ENCODE measurements at places on chromosomes 7 and 10.

- DNase-seq, result no peak
Measured at GRCh38 chr10:51705774-51706173, 6.4 kb upstream of the CSTF2T start.

DNA sequence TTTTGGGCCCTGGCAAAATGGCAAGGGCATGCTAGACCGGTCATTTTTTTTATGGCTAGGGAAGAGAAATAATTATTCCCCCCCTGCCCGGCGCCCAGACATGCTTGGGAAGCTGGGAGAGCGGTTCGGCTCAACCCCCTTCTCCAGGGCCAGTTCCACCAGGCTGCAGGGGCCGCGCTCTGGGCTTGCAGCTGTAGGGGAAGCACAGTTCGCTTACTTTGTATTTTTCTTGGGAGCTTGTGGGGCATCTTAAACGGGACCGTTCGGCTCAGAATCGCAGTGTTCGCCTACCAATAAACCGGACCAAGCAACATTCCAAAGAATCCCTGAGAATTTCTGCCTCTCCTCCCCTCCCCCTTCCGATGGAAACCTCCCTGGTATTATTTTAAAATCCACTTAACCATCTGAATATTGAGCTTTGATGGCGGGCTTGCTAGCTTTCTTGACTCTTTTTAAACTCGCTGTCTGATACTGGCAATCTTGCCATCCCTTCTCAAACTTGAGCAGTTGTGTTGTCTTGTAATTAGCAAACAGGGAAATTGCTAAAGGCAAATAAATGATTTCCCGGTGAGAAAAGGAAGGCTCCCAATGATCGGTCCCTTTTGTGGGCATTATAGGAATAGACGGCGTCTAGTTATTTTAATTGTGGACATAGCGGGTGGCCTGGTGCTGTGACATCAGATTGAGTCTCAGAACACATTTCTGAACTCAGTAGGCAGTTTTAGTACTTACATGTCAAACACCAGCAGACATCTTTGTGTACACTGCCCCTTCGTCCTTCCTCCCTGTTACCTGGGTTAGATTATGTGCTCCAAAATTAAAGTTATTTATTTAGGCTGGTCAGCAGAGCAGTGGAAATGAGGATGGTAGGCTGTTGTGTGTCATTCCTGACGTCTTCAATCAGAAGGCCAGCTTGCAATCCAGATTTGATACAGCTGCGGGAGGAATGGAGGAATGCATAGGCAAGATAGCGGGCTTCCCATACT lies 3.4 kb downstream of the TCF7L2 start:
- DNase-seq, result no peak

GRCh38 chr10:3887885-3888476 lies 103.0 kb upstream of the KLF6 start:
- no peak for DNase-seq

DNA sequence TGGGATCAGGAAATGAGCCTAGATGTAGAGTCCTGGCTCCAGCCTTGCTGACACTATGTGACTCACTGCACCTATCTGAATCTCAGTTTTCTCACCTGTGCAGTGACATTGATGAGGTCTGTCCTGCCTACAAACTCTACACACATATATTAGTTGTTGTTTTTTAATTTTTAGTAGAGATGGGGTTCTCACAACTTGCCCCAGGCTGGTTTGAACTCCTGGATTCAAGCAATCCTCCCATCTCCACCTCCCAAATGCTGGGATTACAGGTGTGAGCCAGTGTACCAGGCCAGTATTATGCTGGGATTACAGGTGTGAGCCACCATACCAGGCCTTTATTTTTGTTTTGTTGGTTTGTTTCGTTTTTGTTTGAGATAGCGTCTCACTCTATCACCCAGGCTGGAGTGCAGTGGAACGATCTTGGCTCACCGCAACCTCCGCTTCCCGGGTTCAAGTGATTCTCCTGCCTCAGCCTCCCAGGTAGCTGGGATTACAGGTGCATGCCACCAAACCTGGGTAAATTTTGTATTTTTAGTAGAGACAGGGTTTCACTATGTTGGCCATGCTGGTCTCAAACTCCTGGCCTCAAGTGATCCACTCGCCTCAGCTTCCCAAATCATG lies 11.8 kb upstream of the DDIT4 start:
- no peak for DNase-seq

GRCh38 chr10:12417331-12417730 lies 68.0 kb downstream of the CAMK1D start:
- no peak for DNase-seq

DNA sequence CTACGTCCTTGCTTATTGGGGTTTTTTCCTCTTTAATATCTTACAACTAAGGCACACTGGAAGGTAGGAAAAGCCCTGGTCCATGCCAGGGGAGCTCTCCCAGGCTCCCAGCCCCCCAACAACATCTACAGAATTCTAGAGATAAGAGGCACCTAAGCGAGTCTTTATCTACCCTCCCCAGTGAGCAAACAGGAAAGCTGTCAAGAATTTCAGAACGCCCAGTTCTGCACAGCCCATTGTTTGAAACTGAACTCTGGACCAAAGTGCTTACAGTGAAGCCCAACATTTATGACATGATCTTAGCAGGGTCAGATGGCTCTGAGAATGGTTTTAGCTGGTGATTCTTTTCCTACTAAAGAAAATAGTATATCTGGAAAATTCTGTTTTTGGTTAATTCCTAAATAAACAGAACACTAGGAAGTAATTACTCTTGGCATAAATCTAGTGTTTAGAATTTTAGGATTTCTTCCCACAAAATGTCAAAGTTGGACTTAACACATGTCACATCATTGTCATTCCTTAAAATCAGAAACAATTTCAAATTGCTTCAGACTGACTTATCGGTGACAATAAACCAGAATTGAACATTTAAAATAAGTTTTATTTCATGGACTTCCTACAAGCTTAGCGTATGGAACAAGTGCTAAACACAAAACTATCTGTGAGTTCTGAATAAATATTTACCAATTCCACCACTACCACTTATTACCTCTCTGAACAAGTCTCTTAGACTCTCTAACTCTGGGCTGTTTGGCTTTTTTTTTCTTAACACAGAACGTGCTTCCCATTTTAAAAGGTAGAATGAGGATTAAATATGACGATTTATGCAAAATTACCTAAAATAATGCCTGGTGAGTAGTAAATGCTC lies 31.3 kb upstream of the RNF32 start:
- DNase-seq, result no peak

DNA sequence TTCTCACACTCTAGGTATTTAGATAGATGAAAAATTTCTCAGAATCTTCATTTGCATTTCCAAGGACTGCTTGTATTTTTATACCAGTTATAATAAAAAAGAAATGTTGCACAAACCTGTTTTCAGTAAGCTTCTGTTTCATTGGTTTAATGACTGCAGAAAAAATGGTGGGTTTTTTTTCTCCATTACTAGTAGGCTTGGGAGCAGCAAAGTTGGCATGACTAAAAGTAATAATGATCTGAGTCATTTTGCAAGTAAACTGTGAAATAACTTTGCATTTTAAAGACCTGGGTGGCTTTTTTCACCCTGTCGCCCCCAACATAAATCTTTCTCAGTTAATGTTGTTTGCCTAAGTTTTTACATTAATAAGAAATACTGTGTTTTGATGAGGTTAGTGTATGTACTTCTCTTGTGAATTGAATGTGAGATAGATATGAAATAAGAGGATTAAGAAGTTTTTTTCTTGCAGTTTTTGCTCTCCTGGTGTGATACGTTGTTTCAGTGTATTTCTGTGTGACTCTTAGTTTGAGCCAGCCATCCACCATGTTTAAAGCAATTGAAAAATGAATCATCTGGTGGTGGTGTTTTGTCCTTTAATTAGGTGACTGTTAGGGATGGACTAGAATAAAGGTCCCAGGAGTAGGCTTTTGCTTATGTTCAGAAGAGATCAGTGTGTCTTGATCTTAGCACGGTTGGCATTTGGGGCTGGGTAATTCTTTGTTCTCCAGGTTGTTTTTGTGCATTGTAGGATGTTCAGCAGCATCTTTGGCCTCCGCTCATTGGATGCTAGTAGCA lies 1.8 kb downstream of the GNAI1 start:
- DNase-seq, result no peak

DNA sequence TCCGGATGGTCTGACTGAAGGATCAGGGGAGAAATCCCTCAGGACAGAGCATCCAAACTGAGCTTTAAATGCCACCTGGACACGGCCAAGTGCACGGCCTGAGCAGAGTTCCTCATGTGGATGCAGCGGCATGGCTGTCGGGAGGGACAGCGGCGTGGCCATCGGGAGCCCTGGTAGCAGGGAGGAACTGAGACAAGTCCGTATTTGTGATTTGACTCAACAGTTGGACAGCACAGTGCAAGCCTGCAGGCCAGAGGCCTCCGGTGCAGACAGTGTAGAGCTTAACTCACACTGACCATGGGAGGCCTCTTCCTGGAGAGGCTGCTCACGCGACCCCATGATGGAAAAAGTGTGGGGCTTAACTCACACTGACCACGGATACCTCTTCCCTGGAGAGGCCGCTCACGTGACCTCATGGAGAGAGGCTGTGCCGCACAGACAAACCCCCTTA lies 207.4 kb downstream of the DIP2C start:
- DNase-seq, result no peak

- DNase-seq, result no peak
Measured at GRCh38 chr7:121204537-121204936, 124.3 kb upstream of the WNT16 start.

DNA sequence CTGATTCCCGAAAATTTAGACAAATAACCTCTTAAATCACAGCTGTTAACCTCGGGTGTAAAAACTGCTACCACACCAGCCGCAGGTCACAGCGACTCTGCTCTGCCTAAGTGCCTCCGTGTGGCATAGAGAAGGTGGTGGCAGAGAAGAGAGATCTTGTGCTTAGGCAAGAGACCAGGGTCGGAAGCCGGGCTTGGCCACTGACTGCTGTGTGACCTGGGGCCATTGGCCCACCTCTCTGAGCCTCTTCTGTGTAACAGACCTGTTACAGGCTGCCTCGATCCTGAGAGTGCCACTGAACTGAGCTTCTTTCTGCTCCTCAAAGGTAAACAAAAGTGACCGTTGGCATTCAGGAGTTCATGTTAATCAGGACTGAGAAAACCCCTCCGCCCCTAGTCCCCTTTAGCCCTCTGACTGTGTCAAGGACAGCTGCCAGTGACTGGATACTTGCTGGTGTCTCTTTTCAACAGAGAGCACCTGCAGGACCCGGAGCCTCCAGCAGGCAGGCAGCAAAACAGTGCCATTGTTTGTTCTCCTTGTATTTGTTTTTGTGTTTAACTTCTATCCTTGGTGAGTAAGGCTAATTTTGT lies 36.5 kb downstream of the ZMIZ1 start:
- DNase-seq, result no peak

GRCh38 chr7:127251036-127251464 lies 1.7 kb downstream of the GRM8 start:
- no peak for DNase-seq

GRCh38 chr7:150805864-150806263 lies 5.3 kb downstream of the TMEM176A start:
- no peak for DNase-seq

DNA sequence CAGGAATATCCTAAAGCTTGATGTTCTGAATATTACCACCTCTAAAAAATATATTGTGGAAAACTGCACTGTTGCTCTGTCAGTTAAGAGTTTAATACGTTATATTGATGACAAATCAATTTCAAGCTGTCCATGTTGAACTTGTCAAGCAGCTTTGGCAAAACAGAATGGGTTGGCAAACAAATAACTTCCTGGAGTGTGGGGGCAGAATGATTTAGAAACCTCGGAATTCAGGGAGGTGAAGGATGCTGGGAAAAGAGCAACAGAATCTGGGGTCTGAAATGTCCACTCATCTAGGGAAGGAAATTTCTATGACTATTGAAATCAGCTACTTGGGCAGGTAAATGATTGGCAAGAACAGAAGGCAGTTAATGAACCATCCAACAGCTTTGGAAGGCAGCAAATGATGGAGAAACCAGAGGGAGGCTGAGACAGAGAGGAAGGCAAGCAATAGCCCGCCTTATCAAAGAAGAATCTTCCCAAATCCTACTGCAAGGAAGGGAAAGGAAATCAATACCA lies 95.1 kb upstream of the PALS2 start:
- no peak for DNase-seq

DNA sequence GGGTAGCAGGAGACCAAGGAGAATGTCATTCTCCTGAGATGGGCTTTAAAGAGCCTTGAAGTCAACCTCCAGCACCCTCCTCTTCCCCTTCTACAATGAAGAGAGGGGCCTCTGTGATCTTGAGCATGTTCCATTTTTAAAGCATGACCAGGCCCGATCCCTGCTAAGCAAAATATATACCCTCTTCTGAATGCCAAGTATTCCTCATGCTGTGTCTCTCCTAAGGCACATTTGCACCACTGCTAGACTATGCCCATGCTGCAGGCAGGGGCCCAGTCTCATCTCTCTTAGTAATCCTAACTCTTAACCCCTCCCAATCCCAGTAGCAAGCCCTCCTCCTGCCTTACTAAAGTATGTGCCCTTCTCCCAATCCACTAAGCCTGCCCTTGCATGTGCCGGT lies 18.4 kb downstream of the SORBS1 start:
- no peak for DNase-seq

GRCh38 chr7:143914938-143915652 lies 13.1 kb upstream of the TCAF1 start:
- DNase-seq, result no peak

GRCh38 chr7:66190504-66190857 lies 14.7 kb upstream of the TPST1 start:
- no peak for DNase-seq

DNA sequence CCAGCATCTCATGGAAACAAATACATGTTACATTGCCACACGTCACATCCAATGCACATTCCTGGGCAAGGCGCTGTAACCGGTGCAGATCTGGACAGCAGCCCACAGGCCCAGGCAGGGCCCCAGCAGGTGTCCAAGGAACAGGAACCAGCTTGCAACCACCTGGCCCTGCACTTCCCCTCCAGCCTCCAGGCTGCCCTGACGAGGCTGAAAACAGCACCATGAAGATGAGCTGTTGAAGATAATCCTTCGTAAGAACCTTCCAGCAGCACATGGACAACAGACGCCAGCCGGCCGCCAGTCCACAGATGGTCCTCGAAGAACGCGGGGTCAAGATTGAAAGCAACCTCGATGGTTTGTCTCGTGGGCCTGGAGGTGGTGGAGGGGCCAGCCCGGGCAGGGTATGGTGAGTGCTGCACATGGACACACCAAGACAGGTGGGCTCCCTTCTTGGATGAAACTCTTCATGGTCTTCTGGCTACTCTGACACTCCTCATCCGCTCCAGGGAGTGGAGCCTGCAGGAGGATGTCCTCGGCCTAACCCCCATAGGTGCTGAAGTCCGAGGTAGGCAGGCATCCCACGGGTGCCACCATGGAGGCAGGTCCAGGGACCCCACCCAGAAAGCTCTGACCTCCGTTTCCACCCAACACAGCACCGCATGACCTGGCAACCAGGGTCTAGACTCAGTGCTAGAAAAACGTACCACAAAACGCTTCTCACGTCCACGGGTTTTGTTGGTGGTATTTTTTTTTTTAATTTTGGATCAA lies 22.9 kb downstream of the PDGFA start:
- no peak for DNase-seq

DNA sequence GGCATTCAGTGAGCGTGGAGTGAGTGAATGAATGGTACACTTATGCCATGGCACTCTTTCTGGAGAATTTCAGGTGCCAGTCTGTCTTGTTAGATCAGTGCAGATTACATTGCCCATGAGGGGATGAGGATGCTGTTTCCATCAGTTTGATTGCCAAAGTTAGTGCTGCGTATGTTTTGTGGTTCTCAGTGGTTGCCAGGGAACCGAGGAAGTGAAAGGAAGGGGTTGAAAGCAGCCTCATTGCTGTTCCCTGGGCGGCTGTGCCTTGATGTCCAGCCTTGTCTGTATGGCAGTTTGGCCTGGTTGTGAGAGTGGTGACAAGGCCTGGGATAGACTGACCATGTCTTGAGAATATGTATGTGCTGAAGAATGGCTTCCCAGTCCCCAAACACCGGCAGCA lies 30.2 kb downstream of the WBP1L start:
- no peak for DNase-seq
